ENCODE measurements at places on chromosomes 3 and 15.

DNA sequence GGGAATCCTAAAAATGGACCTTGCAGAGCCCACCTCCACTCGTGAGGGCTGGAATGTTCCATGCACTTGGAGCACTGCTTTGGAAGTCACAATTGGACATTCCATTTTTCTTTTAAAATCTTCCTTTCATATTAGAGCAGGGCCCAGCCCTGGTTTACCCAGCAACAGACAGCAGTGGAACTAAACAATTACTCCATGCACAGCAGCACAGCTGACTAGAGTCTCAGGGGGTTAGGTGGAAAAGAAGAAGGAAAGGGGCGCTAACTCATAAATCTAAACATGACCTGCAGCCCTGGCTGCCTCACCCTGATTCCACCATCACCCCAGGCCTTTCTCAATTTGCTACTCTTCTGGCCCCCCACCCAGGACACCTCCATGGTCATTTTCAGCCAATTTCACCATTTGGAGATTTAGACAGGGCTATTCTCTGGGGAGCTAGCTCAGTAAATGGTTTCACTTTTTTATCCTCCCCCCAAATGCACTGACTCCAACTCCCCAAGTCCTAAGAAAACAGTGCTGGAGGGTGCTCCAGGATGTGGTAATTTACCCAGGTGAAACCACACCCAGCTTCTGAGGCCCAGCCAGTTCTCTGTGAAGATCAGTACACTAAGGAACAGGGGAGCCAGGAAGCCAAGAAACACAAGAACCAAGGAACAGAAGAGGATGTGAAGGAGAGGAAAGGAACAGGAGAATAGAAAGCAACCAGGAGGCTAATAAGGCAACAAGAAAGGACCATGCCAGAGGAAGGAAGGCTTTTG is 1.6 kb upstream of the LRRC31 start:
- no peak for DNase-seq

GRCh38 chr3:43906849-43907507 is 216.2 kb downstream of the ABHD5 start:
- DNase-seq: no peak

DNA sequence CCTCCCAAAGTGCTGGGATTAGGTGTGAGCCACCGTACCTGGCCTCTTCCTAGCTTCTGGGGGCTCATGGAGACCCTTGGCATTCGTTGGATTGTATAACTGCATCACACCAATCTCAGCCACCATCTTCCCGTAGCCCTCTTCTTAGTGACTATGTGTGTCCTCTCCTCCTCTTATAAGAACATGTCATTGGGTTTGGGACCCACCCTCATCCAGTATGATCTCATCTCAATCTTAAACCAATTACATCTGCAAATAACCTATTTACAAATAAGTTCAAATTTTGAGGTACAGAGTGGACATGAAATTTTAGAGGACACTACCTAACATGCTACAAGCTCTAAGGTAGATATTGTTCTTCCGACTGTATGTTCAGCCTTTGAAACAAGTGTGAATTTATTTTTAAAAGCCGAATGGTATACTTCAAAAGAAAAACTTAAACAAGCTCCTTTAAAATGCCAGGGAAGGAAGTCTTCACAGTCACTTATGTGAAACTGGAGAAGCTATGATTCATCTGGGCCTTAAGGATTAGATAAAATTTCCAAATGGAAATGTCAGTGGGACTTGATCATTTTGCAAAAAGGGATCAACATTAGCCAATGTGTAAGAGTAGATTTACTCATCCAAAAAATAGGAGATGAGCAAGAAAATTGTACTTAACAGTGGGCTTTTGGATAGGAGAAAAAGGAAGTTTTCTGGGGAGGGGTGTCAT is 225.7 kb downstream of the MEX3B start:
- DNase-seq: no peak

DNA sequence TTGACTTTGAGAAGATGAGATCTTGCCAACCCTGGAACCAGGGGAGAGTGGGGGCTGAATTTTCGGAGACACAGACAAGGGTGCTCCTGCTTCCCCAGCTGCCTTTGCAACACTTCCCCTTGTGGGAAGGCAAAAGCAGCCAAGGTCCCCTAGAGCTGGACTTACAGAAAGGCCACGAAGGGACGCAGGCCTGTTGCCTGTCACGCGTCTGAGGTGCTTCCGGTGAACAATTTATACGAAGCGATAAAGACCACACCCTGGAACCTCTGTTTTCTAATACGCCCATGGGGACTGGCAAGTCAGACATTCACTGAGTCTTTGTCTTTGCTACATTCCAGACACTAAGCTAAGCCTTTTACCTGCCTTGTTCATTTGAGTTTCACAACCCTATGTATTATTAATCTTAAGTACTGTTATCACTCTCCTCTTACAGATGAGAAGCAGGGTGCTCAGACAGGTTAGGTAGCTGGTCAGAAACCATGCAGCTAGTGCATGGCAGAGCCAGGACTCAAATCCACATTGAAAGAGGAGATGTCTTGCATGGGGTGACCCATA is 13.2 kb downstream of the MEGF11 start:
- no peak for DNase-seq

GRCh38 chr15:52150871-52151270 is 38.3 kb upstream of the BCL2L10 start:
- no peak for DNase-seq

DNA sequence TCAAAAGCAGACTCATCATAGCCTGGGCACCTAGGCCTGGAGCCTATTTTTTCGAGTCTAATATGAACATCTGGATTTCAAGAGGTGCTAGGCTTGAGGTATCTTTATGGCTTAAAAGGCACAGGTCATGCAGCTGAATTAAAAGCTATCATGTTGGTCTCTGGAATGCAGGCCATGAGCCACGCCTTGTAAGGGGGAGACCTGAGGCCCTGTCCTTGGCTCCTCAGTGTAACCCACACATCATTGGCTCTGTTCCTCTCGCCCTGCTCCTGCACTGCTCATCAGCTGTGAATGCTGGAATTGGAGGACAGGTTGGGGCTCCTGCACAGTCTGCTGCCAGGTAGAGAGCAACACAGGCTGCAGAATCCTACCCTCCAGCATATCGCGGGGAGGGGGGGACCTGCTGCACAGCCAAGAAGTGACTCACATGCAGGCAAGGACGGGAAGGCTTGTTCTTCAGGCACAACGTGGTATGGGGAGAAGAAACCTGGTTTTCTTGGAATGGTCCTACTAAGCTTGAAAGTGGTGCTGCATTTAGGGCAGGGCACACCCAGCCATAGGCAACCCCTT is 146.0 kb downstream of the CHST2 start:
- DNase-seq: no peak

DNA sequence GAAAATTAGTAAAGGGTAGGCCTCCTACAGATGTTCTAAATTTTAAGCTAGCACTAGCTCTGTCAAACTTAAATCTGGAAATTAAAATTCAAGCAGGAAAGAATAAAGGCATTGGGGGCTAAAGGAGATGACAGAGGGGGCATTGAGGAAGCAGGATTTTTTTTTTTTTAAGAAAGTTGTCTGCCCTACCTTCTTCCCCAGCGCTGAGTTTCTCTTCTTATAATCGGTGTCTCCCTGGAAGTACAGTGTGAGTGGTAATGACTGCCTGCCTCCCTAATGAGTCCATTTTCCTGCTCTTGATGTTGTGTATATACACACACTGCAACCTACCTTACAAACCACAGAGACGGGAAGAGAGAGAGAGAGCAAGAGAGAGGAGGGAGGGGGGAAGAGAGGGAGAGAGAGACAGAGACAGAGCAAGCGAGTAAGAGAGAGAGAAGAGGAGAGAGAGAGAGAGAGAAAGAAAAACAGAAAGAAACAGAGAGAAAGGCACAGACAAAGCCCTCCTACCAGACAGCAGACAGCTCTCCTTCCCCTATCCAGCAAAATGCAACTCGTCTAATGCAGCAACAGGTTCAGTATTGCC is 47.0 kb downstream of the ZBTB20 start:
- DNase-seq: no peak

DNA sequence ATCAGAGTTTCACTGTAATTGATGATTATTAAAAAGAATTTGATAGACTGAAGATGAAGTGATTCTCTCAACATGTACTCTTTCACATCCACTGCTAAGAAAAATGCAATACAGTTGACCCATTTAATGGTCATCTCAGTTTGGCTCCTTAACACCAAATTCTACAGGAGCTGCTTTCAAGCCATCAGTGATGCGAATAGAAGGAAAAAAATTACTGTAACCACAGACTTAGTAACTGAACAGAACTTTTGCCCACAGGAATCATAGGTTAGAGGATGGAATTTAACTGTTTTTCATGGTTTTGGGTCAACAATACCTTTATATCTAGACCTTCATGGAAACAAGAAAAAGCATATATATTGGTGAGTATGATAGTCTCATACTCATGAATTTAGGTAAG is 633.5 kb downstream of the CADM2 start:
- DNase-seq: no peak

- no peak for DNase-seq
These were observed 280.0 kb downstream of the PDCD6IP start for GRCh38 chr3:34078418-34078817.

DNA sequence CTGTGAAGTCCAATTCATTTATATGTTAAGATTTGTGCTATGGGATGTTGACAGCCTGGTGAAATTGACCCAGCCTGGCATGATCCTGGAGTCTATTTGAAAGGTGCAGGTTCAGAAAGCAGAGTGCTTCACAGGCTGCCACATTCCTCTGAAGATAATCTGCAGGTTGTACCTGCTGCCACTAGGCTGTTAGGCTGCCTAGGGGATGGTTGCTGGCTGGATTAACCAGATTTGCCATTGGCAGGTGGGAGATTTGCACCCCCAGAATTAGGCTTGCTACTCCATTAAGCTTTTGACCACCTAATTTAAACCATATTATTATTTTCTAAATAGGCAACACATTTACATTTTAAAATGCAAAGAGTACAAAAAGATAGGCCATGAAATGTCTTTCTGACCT is 85.8 kb upstream of the RASGRP1 start:
- no peak for DNase-seq

DNA sequence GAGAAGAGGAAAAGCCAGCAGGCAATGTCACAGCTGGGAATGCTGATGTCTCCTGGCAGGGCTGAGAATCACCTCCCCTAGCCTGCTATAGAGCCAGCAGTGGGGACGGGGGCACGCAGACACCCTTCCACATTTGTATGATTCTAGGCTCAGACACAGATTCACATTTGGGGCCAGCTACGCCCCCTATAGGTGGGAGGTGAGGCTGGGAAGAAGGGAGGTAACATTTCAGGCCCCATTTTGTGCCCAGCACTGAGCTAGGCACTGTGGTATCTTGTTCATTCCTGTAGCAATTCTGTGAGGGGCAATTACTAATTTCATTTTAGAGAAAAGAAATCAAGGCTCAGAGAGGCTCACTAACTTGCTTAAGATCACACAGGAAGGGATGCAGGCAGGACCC is 15.9 kb upstream of the ACAD9 start:
- no peak for DNase-seq

DNA sequence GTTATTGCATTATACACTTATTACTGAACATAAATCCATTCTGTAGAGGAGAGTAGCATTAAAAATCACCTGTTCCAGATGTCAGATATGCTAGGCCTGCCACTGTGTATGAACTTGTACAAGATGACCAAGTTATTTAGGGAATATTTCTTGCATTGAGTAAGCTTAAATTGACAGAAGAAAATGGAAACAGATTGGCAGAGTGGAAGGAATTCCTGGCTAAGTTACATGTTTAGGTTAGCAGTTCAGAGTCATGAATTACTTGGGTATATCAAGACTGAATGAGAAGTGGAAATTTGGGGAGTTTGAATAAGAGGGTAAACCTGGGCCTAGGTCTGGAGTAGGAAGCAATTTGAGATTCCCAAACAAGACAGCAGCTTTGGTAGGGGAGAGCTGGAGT is 44.6 kb downstream of the ARHGAP31 start:
- no peak for DNase-seq

DNA sequence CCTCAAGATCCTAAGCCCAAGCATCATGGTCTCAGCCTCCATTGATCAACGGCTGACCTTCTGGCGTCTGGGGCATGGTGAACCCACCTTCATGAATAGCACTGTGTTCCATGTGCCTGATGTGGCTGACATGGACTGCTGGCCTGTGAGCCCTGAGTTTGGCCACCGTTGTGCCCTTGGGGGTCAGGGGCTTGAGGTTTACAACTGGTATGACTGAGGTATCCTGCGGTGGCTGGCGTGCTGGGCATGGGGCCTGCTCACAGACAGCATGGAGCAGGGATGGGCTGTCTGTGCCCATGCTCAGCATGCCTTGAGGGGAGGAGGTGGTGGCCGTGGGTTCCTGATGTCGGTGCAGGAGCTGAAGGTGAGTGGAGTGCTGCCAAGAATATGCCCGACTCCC is 3.3 kb downstream of the DALRD3 start:
- DNase-seq: no peak

DNA sequence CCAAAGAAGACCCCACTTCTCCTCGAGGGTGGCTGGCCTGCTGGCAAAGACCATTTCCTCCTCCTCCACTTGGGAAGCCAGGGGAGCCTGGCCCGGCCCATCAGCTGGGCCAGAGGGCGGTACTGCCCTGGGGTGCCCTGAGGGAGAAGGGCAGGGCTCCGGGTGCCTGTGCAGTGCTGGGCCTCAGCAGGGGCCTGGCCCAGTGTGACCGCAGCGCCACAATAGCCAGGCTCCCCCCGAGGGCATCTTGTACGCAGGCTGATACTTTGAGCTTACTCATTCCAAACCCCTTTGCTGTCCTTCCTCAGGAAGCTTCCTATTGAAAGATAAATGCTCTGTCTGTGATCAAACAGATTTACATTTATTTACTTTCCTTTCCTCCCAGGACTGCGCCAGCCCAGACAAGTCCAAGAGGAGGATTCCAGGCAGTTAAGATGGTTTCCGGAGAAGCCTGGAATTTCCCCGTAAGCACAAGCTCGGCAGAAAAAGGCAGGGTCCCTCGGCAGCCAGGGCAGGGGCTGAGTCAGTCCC is 240.1 kb downstream of the XXYLT1 start:
- DNase-seq: no peak

DNA sequence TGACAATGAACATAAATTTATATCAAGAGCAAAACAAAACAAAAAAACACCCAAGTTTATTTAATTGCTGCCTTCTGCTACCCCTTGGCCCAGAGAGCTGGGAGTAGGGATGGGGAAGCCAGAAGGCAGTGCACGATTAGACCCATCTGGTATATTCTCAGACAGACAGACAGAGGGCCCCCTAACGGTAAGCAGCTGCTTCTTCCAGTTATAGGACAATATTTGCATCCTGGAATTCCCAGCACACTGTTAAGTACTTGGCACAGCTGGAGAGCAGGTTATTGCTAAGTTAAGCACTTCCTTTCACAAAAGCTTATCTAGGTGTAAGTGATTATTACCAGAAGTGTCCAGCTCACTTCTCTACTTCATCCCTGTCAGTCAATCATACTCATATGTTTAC is 39.3 kb downstream of the C2CD4B start:
- no peak for DNase-seq

GRCh38 chr3:135759651-135760050 is 205.9 kb upstream of the PPP2R3A start:
- no peak for DNase-seq

- no peak for DNase-seq
These were observed 25.3 kb downstream of the ADGRG7 start for GRCh38 chr3:100634493-100635272.

GRCh38 chr3:52047295-52047960 is 8.9 kb downstream of the DUSP7 start:
- no peak for DNase-seq
